GDM1 (cell line): ENCODE measurements at places on chromosomes 3 and 15.

DNA sequence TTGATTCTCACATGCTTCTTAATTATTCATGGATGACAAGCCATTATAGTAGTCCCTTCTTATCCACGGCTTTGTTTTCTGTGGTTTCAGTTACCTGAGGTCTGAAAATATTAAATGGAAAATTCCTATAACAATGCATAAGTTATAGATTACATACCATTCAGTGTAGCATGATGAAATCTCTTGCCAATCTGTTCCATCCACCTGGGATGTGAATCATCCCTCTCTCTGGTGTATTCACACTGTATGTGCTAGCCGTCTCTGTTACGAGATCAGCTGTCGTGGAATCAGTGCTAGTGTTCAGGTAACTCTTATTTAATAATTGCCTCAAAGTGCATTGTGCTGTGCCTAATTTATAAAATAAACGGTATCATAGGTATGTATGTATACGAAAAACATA is 5.2 kb downstream of the WDR5B start:
- DNase-seq: no peak

DNA sequence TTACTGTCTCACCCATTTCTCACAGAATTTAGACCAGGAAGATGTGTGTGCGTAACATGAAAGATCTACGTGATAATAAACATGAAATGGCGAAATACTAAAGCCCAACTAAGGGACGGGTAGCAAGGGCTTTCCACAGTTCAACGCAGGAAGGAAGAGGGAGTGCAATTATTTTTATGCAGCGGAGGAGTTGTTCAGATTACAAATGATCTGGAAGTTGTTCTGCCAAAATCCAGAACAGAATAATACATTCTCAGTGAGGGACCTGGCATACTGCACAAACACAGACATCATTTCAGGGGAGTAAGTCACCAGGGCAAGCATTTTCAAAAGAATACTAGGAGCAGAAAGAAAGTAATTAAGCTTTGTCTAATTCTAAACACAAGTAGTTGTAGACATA is 133.6 kb upstream of the RAP2B start:
- no peak for DNase-seq

DNA sequence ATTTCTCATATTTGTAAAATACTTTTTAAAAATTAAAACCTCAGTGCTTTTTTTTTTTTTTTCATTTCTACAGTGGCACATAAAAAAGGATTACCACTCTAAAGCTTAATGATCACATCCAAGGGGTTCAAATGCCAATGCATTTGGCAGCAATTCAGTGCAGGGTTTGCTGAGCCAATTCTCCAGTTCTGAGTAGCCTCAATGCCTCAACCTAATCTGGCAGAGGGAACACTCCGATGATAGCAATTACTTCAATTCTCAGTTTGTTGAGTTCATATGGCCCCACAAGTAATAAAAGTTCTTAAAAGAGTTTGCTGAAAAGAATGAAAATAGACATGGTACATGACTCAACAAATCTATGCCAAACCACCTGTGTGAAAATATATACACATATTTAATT is 79.3 kb upstream of the RBMS3 start:
- DNase-seq: no peak

DNA sequence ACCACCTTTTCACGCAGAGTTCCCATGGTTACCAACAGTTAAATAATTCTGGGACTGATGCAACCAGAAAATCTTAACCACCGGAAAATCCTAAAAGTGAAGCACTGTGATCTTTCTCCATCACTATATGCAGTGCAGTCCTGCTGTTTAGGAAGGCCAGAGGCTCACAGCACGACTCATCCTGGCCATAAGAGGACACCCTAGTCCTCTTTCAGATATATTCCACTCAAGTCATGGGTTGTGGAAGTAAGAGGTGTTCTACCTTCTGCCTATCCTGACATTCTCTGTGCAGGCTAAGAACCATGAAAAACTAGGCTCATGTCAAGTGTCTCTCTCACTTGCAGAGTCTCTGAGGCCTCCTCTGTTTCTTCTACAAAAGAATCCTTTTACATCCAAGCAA is 67.2 kb downstream of the DHX30 start:
- no peak for DNase-seq

- DNase-seq: no peak
Measured at GRCh38 chr15:65048241-65048640, 3.1 kb downstream of the SLC51B start.

DNA sequence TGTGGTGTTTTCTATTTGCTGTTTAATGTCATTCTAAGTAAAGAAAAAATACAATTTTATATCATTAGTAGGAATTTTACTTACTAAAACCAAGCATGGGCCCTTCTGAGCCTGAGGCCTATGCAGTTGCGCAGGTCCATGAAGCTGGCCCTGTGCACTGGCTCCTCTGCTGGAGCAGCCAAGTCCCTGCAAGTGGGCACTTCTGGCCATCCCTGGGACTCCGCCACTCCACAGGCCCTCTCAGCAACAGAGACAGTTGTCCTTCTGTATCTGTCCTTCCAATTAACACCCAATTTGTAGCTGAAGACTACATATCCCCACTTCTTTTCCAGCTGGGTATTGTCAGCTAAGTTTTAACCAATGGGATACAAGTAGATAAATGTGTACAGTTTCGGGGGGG is 49.9 kb upstream of the RYK start:
- DNase-seq: no peak

- no peak for DNase-seq
Measured at GRCh38 chr3:149592758-149593240, 65.0 kb downstream of the WWTR1 start.
